ENCODE measurements at places on chromosomes 16 and 17. TPM values are rescaled to one million over a fixed set of nuclear protein-coding genes. Genes with fewer than 3 reads are reported as not detected.

The RNF135 gene
- 26.3 TPM for total RNA-seq

The NEUROD2 gene
- not detected for total RNA-seq

The BCL6B gene
- total RNA-seq, result not detected

The TBC1D28 gene
- not detected for total RNA-seq

The CORO1A gene
- 3.7 TPM for total RNA-seq

The CCNF gene
- total RNA-seq, result 27.6 TPM

The PIMREG gene
- total RNA-seq, result 45.7 TPM

The SPIRE2 gene
- total RNA-seq, result 7.7 TPM

The NPIPA7 gene
- 12.8 TPM for total RNA-seq

The CA5A gene
- not detected for total RNA-seq

The GUCY2D gene
- total RNA-seq, result not detected

The SNX20 gene
- not detected for total RNA-seq

The KCTD2 gene
- 28.7 TPM for total RNA-seq

The UNC13D gene
- total RNA-seq, result 4.3 TPM

The SGCA gene
- 2.7 TPM for total RNA-seq

The ZNF75A gene
- 12.1 TPM for total RNA-seq

The ZPBP2 gene
- not detected for total RNA-seq

The C16orf92 gene
- total RNA-seq, result not detected

The SPNS3 gene
- not detected for total RNA-seq

The CASKIN1 gene
- total RNA-seq, result 0.67 TPM

The TMEM238L gene
- total RNA-seq, result not detected

The TBC1D3 gene
- total RNA-seq, result not detected

The SMIM5 gene
- 0.83 TPM for total RNA-seq

The CRISPLD2 gene
- total RNA-seq, result 3.6 TPM

The QPRT gene
- total RNA-seq, result 1.4 TPM

The TMEM114 gene
- total RNA-seq, result not detected

The TNFSF12 gene
- total RNA-seq, result 8.4 TPM

The CACNG4 gene
- 9.2 TPM for total RNA-seq
